ENCODE measurements at places on chromosomes 2 and 18.

- no peak for DNase-seq
These were observed 34.1 kb downstream of the ARHGEF4 start for GRCh38 chr2:130870779-130871178.

DNA sequence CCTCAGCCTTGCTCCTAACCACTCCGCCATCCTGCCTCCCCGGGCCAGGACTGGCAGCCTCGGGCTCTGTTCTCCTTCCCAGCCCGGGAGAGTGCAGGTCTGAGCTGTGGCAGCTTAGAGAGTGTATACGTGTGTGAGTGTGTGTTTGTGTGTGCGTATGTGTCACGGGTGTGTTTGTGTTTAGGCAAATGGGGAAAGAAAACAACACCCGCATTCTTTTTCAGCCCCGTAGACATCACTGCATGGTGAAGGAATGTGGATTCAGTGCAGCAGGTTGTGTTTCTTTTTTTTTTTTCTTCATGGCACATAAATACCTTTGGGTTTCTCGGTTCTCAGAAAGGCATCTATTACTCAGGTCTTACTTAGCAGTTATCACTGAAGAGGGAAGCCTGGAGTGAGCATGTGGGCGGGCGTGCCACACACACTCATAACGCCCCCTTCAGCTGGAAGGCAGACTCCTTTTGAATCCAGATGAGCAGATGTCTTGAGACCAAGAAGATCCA, 44.2 kb downstream of the GLI2 start:
- DNase-seq, result peak; percentile 93

DNA sequence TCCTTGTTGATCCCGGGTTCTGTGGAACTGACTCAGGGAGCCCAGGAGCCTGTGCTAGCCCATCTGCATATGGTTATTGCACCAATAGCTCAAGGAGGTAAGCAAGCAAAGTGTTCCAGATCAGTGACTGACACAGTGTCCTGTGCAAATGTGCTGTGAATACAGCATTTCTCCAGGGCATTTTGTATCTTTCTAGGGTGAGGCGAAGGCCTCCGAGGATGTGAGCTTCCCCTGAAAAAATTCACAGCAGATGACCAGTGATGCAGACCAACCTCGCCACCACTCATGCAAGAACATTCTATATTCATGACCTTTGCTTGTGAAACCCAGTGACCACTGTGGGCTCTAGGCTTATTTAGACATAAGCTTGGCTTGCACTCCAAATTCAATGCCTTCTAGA, 15.2 kb upstream of the NT5DC4 start:
- peak; percentile 45 for DNase-seq

DNA sequence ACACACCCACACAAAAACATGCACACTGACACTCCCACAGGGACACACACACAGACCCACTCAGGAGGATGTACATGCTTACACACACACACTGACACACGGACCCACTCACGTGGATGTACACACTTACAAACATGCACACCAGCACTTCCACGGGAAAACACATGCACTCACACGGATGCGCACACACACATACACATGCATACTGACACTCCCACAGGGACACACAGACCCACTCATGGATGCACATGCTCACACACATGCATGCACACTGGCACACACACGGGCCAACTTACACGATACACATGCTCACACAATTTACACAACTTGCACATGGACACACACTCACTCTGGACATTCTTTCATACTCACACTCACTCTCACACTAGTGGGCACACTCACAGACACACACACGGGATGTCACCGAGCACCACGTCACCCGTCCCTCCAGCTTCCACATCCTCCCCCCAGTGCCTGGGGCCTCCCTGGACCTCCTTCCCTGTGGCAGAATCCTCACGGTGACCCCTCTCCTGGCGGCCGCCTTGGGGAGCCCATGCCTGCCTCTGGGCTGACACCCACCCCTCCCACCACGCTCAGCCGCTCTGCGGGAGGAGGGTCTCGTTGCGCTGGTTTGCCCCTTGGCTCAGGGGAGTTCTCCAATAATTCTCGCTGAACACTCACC, 58.5 kb downstream of the TWIST2 start:
- DNase-seq, result no peak

DNA sequence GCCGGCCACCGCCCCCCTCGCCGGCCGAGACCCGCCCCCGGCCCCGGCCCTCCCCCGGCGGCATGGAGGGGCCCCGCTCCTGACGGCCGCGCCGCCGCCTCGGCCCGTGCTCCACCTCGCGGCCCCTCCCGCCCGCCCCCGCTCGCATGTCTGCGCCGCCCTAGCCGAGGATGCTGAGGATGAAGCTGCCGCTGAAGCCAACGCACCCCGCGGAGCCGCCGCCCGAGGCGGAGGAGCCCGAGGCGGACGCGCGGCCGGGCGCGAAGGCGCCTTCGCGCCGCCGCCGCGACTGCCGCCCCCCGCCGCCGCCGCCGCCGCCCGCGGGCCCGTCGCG, 397 bp downstream of the ZCCHC2 start:
- DNase-seq, result no peak

GRCh38 chr2:182240862-182241371, 185.9 kb downstream of the PDE1A start:
- no peak for DNase-seq

DNA sequence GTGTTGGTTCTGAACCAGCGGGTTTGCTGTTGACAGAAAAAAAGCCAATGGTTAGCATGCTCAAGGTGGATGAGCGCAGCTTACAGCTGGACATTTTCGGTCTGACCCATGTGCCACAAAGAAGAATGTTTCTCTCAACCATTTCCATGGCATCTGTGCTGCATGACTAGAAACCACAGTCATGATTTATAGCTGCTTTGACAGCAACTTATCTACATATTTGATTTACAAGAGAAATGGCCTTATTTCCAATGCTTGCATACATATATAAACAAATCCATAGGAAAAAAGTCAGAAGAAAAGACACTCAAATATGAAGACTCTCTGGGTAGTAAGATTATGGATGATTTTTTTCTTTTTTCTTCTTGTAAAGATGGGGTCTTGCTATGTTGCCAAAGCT, 98.2 kb downstream of the DYNC1I2 start:
- DNase-seq, result no peak

DNA sequence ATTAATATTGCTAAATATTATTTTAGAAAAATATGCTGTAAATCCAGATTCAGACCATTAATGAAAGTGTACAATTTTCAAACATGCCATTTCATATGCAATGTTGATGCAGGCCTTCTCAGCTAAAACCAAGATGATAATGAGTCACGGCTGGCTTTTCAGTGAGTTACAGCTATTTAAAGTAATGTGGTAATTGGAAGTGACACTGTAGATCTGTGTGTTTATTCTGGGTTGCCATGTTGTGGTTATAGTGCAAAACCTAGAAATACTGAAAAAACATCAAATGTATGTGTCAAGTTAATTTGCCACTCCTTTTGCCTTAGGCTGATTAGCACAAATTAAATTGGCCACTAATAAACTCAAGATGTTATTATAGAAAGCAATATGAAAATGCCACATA, 506.6 kb downstream of the ERBB4 start:
- peak; percentile 29 for DNase-seq

DNA sequence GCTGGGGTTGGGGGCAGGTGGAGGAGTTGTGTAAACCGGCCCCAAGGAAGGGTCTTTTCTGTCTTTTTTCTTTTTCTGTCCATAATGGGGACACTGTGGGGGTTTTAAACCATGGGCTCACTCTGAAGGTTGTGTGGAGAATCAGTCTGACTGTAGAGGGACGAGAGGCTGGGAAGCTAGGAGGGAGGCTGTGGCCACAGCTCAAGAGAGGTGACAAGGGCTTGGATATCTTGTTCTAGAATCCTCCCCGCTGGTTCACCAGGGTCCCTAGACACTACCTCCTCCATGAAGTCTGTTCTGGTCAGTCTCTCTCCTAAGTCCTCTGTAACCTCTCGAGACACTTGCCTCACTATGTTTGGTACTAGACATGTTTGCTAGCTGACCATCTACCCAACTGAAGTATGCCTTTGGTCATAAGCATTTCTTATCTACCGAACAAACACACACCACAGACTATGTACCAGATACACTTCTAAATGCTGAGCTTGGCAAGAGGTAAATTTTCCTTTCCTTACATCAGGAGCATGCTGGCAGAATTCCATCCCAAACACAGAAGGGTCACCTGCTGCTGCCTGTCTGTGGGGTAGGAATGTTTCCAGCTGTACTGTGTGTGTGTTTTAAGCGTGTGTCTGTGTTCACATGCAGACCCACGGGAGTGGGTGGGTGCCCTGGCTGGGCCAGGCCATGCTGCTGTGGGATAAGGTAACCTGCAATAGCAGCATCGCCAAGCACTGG, 69.6 kb upstream of the MGAT4A start:
- DNase-seq, result no peak

DNA sequence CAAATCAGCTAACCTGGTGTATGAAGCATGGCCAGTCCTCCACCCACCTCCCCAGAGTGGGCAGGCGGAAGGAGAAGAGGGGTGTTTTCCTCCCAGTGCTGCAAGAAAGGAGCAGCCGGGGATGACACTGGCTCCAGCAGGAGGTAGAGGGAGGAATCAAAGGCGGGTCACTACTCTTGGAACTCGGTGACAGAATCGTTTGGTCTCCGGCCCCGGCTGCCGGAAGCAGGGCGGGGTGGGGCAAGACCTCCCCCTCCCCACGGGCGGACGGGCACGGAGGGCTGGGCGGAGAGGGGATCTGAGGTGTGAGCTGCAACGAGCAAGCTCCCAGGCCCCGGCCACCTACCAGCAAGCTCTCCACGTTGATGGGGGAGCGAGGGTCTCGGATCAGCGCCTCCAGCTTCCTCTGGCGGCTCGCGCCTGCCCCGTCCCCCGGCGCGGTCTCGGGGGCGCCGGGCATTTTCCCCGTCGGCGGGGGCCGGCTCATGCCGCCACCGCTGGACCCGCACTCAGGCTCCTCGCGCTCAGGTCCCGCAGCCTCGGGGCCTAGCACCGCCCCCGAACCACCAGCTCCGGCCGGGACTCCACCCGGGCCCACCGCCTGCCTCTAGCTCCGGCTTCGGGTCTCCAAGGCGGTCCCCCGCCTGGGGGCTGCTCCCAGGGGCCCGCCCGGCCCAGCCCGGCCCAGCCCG, 640 bp downstream of the ROCK2 start:
- no peak for DNase-seq
